Activated CD4-positive, alpha-beta memory T cell treated with anti-CD3 and anti-CD28 coated beads for 36 hours (primary cell): ENCODE measurements at places on chromosomes 3 and 15. TPM values are rescaled to one million over a fixed set of nuclear protein-coding genes. Genes with fewer than 3 reads are reported as not detected.

DNA sequence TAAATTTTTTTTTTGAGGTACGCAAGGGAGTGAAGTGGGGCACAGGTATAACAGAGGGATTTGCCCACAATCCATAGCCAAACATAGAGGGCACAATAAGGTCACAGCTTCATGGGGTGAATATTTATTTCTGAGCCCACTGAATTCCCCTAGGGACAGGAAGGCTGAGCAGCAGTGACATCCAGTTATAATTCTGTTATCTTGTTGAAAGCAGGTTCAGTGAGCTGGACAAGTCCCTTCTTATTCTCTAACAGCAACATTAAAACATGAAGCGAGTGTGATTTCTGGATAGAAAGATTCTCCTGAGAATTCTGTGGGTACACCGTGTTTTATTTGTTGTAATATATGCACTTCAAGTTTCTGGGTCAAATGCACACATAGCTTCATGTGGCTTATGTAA lies 538.2 kb downstream of the NAALADL2 start:
- DNase-seq: no peak

GRCh38 chr15:62622775-62623174 lies 419.8 kb upstream of the TPM1 start:
- DNase-seq: no peak

- no peak for DNase-seq
These were observed 363.4 kb downstream of the RBMS3 start for GRCh38 chr3:29644261-29644660.

- peak; percentile 50 for DNase-seq
These were observed 137.9 kb downstream of the MEGF11 start for GRCh38 chr15:66115568-66116206.

GRCh38 chr15:77819048-77819850 lies 186.5 kb upstream of the LINGO1 start:
- DNase-seq: no peak

- no peak for DNase-seq
These were observed 144.8 kb downstream of the ARPP21 start for GRCh38 chr3:35784169-35784568.

DNA sequence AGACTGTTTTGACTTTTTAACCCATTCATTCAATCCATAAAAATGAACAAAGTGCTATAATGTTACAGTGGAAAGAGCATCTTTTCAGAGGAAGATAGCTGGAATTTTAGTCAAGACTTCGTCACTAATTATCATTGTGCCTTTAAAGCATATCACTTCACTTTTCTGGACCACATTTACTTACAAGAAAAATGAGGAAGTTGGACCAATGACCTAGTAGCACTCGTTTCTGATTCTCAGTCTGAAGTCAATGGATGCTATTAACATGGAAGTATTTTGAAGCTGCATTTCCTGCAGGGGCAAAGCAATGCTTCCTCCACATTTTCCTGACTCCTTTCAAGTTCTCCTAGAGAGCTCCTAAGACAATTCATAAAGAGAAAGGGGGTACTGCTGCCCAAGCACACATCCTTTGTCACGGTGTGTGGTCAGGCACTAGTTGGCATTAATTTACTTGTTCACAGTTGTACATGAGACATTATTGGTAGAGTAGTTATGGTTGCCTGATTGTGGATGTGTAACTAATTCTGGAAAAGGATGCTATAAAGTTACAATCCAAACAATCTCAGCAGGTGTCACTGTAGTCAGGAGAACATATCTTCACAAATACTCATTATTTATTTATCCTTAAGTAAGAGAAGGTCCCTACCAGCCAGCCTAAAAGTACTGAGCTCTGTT lies 1049.1 kb downstream of the FHIT start:
- no peak for DNase-seq

GRCh38 chr3:9779075-9779593 lies 9.4 kb upstream of the CAMK1 start:
- no peak for DNase-seq

DNA sequence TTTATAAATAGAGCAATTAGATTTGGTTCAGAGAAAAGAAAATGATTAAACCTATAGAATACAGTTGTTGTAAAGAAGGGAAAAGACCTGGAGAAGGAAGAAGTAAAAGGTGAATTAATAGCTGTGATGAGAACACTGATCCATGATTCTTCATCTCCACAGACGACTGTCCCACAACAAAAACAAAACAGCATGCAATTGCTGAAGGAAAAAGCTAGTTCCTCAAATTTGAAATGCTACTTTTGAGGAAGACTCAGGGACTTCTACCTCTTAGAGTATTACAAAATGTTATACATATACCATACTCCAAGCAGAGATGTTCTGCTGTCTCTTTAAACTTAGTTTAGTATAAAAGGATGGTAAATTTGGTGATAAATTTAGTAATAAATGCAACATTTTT lies 21.5 kb downstream of the ALCAM start:
- DNase-seq: no peak

DNA sequence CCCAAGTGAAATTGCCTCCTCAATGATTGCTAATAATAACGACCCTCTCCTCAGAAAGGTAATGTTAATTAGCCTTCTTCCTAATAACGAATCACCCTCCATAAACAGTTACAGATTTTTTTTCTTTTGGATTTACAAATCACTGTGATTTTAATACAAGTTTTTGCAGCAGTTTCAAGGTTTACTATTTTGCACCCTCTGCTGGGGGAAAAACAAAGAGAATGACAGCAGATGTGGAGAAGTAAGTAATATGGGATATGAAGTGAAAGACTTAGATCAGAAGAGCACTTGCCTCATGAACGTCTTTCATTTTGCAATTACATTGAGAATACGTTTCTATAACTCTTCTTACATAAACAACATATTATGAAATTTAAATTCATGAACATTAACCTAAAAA lies 16.1 kb upstream of the CNTN3 start:
- DNase-seq: no peak

DNA sequence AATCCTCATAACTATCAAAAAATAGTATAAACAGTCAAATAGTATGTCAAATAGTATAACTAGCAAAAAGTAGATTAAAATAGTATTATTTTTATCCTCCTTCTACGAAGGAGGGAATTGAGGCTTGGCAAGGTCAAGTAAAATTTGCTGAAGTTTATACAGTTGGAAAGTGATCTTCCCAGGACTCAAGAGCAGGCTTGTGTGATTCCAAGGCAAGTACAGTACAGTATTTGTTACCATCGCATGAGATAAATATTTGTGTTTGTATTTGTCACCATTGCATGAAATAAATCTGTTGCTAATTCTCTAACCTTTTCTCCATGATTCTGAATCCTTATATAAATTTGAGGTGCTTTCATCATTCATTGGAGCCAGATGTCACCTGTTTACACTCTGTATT lies 28.9 kb downstream of the SH3GL3 start:
- DNase-seq: no peak

GRCh38 chr3:65732051-65732935 lies 306.4 kb downstream of the MAGI1 start:
- no peak for DNase-seq

- DNase-seq: peak; percentile 24
These were observed 92.6 kb downstream of the CHDH start for GRCh38 chr3:53753518-53754183.

GRCh38 chr15:74320352-74321247 lies 46.8 kb downstream of the CYP11A1 start:
- DNase-seq: peak; percentile 36

- no peak for DNase-seq
These were observed 24.5 kb upstream of the TRAK1 start for GRCh38 chr3:42066516-42067181.

- DNase-seq: no peak
These were observed 19.3 kb upstream of the SLC4A7 start for GRCh38 chr3:27503526-27503925.

- DNase-seq: no peak
These were observed 63.6 kb upstream of the SNTN start for GRCh38 chr3:63588895-63589294.

DNA sequence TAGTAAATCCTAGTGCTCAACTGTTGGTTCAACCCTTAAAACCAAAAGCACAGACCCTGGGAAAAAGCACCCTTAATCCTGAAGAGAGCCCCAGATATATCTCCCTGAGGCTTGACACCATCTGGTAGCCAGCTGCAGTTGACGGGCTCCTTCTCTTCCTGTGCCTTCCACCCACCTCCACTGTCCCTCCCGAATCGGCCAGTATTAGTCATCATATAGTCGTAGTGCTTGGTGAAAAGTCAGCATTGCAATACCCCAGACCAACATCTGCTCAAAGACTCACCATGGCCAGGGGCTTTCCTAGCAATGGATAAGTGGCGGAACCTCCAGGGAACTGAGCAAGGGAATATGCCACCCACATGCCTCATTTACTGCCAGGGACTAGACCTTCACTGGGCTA lies 125.6 kb upstream of the CRBN start:
- no peak for DNase-seq

DNA sequence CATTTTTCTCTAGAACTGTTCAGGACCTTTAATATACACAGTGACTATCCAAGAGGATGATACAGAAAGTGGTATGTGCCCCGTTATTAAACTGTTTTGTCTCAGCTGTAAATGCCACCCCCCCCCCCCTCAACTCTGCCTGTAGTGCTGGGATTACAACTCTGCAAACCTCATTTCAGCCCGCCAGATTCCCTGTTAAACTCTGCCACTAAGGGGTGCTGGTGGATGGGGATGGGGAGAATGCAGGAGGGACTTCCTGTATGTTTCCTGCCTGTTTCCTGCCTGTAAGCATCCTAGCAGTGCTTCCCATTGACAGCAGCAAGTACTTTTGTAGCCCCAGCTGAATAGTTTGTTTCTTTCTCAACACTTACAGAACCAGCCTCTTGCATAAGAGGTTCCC lies 301.7 kb upstream of the RORA start:
- no peak for DNase-seq

DNA sequence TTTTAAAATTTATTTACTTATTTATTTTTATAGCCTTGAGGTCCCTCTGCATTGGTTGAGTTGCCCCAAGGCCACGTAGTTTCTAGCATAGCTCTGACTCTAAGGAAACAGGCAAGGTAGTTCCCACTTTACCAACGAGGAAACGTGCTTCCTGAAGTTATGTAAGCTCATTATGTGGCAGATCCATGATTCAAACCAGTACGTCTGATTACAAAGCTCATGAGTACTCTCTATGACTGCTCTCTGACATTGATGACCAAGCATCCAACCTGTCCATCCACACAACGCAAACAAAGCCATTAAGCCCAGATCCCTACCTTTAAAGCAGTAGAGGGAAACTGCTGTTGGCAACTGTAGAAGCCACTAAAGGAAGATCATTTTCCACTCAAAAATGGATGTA lies 25.6 kb downstream of the WWTR1 start:
- DNase-seq: no peak

DNA sequence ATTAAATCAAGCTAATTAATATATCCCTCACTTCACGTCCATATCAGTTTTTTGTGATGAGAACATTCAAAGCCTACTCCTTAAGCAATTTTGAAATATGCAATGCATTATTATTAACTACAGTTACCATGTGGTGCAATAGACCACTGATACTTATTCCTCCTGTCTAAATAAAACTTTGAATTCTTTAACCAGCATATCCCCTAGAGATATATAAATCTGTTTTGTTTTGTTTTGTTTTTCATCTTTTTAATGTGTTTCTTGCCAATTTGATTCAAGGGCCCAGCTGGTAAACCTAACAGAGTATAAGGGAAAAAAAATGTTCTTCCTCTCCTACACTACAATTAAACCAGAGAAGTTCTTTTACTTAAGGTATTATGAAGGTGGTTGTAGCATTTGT lies 524.2 kb downstream of the NAALADL2 start:
- no peak for DNase-seq

GRCh38 chr15:72174551-72175165 lies 22.9 kb downstream of the GRAMD2A start:
- no peak for DNase-seq

GRCh38 chr15:81749716-81750375 lies 296.0 kb downstream of the MEX3B start:
- DNase-seq: no peak

- DNase-seq: peak; percentile 20
These were observed 37.9 kb downstream of the KLHL6 start for GRCh38 chr3:183517607-183518006.

DNA sequence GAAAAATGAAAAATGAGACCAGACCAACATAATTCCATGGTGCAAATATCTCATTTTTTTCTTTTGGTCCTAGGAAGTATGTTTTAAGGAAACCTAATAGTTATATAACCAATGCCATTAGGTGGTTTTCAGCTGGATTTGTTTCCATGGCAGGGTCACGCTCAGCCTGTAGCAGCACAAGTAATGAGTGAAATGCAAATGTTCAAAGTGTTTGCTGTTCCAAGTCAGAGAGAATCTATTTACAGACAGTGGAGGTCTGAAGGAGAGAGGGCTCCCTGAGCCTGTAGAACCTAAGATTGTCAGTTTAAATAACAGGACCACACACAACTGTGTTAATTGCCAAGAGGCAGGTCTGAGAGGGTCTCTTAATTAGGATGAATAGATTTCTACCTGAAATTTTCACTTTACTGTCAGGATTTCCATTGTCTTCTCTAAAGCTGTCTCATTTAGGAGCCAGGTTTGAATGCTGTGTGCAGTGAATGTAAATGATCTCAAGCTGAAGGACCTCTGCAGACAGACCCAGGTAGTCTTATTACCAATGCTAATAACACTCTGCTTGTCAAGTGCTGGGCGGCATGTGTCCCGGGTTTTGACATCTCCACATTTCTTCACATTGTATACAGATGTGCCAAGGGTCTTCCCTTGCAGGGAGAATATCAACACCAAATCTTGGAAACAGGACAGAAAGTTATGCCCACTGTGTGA lies 317.3 kb upstream of the NECTIN3 start:
- no peak for DNase-seq

DNA sequence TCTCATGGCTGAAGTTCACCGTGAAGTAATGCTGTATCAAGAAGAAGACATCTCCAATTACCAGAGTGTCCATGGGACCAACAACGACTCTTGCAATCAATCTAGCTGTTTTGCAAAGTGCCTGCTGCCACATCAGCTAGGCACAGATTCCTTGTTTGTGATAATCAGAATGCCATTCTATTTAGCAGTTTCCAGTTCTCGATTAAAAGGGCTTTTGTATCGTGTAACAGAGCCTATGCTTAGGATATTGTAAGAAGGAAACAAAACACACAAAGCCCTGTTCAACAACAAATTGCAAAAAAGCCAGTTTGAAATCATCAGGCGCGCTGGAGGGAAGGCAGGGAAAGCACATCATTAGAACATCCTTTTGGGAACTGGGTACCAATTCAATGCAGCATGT lies 26.1 kb downstream of the RASGRF1 start:
- no peak for DNase-seq

GRCh38 chr3:7285505-7285904 lies 424.6 kb downstream of the GRM7 start:
- DNase-seq: no peak

- no peak for DNase-seq
These were observed 600.4 kb downstream of the GRM7 start for GRCh38 chr3:7461202-7461825.

Gene SEMA5B
- not detected for total RNA-seq

Gene NMB
- total RNA-seq: 6.2 TPM

Gene SAMMSON
- total RNA-seq: not detected

Gene KBTBD13
- not detected for total RNA-seq

Gene NANOGP8
- total RNA-seq: not detected

Gene CLRN1
- total RNA-seq: not detected

Gene ATP13A5
- total RNA-seq: not detected

Gene FOXB1
- total RNA-seq: 2.0 TPM

Gene CCDC9B
- total RNA-seq: 1.6 TPM
